Activated CD4-positive, alpha-beta T cell treated with anti-CD3 and anti-CD28 coated beads, Interleukin-2, amount 50 U/mL, for 4 hours (primary cell): ENCODE measurements at places on chromosomes 3 and 15.

GRCh38 chr3:25588441-25589103 is 76.1 kb downstream of the TOP2B start:
- no peak for DNase-seq

DNA sequence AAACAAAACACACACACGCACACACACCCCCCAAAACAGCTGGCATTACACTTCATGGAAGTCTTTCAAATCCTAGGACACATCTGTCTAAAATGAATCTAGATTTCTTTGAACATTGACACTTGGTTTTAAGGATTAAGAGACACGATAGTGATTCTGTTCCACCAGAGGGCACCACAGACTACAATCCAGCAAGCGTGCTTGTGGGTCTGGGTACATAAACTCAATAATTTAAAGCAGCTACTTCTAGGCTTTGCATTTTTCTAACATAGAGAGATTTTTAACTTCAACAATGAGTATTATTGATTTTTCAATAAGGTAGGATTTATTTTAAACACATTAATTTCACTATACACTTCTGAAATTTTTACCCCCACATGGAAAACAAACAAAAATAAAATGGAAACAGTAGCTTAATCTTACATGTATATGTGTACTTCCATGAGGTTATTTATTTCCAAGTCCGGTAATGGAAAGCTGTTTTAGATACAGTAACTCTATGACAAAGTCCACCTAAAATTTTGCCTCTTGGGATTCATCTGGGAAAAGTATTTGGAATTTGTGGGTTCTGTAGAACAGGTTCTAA is 564.0 kb upstream of the TGFBR2 start:
- DNase-seq = peak; percentile 46

- no peak for DNase-seq
Observed at GRCh38 chr3:25592510-25592968, 72.2 kb downstream of the TOP2B start.

DNA sequence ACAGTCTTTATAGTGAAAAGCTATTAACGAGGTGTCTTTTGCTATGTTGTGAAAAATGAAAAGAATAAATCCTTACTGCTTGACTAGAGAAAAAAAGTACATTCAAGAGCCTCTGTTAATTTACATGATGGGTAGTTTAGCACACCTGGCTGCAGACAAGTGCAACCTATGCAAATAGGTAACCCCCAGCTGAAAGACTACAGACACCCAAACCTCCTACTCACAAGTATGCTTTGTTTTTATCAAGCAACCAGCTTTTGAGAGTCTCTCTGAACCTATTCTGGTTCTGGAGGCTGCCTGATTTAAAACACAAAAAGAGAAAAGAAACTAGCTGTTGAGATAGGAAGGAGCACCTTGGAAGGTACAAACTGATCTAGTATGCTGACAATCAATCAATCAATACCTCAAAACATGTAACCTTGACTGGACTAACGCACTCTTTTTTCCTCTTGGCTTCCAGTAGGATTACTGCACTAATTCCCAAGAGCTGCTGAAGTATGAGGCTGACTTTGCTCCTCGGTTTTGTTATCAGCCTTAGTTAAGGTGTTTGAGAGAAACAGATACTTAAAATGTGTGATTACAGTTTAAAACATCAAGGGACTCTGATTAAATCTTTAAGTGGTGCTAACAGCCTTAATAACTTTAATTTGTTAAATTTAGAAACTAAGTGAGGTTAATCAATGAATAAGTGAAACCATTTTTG is 63.6 kb downstream of the OSBPL10 start:
- no peak for DNase-seq

DNA sequence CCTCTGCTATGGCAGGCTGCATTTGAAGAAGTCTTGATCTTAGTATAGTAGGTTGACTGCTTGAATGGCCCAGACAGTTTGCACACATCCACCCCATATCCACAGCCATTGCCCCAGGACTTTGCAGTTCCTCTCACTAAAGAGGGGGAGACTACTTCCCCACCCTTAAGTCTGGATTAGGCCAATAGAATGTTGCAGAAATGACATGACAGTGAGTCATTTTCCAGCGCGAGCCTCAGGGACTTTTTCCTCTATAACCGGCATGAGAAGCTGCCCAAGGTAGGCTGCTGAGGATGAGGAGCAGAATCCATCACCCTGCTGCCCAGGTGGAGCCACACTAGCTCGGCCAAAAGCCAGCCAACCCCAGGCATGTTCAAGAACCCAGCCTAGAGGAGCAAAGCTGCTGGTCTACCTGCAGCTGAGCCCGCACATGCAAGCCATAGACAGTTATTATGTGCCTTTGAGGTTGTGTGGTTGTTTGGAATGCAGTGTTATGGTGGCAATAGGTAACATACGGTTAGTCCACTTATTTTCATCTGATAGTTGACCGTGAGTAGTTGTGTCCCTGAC is 113.9 kb downstream of the TLE3 start:
- DNase-seq = no peak

- no peak for DNase-seq
Observed at GRCh38 chr3:78785004-78785403, 982.8 kb downstream of the ROBO1 start.

DNA sequence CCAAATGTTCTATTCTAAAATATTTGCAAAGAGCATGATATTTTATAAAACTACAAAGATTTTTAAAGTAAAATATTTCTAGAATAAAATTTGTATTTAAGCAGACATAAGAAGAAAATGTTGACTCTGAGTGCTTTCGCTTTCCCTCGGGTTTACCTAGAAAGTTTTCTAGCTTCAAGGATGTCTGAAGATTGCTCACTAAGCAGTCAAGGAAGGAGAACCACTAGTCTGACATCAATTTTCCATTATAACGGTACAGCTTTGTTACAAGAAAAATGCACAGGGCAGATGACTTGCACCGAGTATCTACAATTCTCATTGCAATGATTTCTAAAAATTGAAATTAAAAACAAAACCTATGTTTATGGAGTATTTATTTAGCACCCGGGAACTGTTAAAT is 14.2 kb downstream of the GPR15 start:
- DNase-seq = no peak

DNA sequence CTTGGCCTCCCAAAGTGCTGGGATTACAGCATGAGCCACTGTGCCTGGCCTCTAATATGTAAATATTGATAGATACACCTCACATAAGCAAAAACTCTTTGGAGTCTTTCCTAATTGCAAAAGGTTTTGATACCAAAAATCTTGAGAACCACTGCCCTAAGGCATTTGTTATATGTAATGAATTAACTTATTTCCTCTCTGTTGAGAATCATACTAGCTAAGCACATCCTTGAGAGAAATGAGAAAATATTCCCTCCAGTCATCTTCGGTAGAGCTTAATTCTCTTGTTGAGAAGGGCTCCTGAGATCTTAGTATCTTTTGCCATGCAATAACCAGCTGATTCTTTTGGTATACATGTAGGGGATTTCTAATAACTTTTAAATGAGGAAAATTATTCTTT is 190.2 kb downstream of the SLC9A9 start:
- no peak for DNase-seq

- no peak for DNase-seq
Observed at GRCh38 chr3:117763561-117763960, 1054.0 kb downstream of the TUSC7 start.

- DNase-seq = no peak
Observed at GRCh38 chr15:75051191-75051608, 27.8 kb downstream of the PPCDC start.

GRCh38 chr15:63791228-63791627 is 42.5 kb downstream of the HERC1 start:
- DNase-seq = no peak

GRCh38 chr3:15651396-15651795 is 49.9 kb downstream of the BTD start:
- DNase-seq = no peak

DNA sequence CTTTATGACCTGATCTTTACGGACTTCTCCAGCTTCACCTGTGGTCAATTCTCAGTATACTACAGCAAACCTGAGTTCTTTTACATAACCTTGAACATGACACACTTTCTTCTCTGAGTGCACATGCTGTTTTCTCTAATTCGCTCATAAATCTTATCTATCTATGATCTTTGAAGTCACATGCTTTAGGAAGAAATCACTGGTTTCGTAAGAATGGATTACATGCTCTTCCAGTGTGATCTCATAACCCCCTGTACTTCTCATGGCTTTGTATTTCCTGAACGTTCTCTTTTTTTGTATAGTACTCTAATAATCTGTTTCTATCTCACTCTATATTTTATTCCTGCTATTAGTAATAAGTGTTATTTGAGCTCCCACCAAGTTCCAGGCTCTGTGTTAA is 1165.2 kb downstream of the TBL1XR1 start:
- DNase-seq = no peak

DNA sequence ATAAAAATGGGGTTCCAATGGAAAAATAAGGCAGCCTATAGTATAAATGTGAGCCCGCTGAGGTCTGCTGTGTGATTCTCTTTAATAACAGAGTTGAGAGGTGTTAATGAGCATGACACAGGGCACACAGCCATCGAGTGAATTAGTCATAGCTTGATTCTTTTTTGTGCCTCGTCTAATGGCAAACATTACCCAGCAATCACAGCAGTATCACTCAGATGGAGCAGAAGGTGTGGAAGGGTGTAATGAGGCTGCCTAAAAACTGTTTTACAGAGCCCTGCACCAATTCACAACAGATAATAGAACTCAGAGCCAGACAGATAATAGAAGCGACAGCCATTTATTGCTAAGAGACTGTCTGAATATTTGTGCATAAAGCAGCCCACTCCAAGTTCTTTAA is 178.6 kb upstream of the TPRG1 start:
- no peak for DNase-seq

- DNase-seq = no peak
Observed at GRCh38 chr3:8652324-8652987, 7.9 kb upstream of the SSUH2 start.

- DNase-seq = no peak
Observed at GRCh38 chr15:37101980-37102304, 1.6 kb upstream of the MEIS2 start.

DNA sequence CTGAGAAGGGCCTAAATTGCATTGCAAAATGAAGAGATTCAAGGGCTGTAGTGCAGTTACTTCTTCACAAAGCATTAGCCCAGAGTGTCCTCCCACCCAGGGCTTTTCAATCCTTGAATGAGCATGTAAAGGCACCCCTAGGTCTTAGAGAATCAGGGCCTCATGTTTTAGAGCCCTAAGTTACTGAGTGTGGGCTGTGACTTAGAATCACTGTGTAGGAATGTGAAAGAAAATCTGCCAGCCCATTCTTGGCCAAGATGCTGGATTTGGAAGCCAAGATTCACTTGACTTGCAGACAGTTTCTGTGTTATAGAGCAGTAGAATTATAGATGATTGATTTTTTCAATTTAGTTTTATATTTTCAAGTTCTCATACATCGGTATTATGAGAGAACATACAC is 153.2 kb downstream of the MYRIP start:
- DNase-seq = no peak

DNA sequence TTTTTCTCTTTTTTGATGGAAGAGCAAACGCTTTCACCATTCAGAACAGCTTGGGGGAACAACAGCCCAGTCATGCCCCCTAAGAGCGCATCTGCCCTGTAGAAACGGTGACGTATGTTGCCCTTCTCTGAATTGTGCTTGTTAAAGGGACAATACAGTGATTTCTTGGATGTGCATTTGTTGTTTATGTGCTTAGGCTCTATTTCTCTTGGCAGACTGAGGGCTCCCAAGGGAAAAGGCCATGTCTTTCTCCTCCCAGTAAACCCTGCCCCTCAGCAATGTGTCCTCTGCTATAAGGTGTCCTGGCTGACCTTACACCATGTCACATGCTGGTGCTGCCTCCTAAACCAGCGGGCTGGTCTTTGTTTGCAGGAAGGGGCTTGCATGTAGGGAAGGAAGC is 346.1 kb downstream of the EPHB1 start:
- DNase-seq = no peak

- DNase-seq = no peak
Observed at GRCh38 chr15:42063122-42063848, 31.1 kb downstream of the PLA2G4D start.

DNA sequence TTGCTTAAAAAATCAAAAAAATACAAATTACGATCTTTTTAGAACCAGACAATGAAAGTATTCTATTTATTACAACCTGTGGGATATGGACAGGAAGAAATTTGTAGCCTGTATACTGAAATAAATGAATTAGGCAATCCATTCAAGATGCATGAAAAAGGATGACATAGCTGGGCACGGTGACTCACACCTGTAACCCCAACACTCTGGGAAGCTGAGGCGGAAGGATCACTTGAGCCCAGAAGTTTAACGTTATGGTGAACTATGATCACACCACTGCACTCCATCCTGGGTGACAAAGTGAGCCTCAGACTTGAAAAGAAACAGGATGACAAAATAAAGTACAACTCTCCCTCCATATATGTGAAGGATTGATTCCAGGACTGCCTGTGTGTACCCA is 74.1 kb downstream of the MSL2 start:
- DNase-seq = no peak
